ENCODE measurements at places on chromosomes 7 and 10. TPM values are rescaled to one million over a fixed set of nuclear protein-coding genes. Genes with fewer than 3 reads are reported as not detected.

The COL1A2 gene
- 227 TPM for total RNA-seq

The OR13A1 gene
- not detected for total RNA-seq

The ASZ1 gene
- not detected for total RNA-seq

The SPDYE2 gene
- total RNA-seq: not detected

The TASOR2 gene
- total RNA-seq: 66.3 TPM

The BLNK gene
- total RNA-seq: 0.86 TPM

The ORAI2 gene
- 16.0 TPM for total RNA-seq

The ATXN7L1 gene
- 8.2 TPM for total RNA-seq

The SPOCK2 gene
- total RNA-seq: 12.1 TPM

The FAM25G gene
- total RNA-seq: not detected

The NFE2L3 gene
- 2.6 TPM for total RNA-seq

The DPP6 gene
- total RNA-seq: 28.8 TPM

The ITGA8 gene
- 53.3 TPM for total RNA-seq

The PMPCB gene
- 48.9 TPM for total RNA-seq

DNA sequence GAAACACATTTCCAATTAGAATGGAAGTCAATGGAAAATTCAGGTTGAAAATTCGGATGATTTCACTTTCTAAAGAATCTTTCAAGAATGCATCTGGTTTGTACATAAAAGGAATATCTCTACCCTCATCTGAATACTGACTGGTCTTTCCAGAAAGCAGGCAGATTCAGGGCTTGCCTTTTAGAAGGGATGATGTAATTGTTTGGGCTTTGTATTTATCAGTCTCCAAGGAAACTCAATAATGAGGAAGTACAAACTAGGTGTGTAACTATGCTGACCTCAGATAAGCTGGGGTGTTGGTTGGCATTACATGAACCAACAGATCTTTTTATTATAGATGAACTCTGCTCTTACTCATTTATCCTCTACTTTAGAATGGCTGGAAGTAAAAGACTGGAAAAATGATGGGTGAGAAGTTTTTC lies 24.1 kb downstream of the PDLIM1 start:
- no peak for DNase-seq

DNA sequence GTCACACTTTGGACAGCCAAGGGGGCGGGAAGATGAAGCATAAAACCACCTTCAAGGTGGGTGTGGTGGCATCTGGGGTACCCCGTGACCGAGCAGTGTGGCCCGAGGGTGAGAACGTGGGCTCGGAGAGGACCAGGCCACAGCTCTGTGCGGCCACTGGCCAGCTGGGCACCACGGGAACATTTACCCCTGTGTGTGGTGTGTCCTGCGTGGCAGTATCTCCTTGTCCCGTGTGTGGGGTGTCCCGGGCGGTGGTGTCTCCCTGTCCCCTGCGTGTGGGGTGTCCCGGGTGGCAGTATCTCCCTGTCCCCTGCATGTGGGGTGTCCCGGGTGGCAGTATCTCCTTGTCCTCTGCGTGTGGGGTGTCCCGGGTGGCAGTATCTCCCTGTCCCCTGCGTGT lies 570.3 kb downstream of the DNAJB6 start:
- no peak for DNase-seq

- DNase-seq: no peak
Observed at GRCh38 chr10:60185421-60185820, 204.3 kb downstream of the ANK3 start.

GRCh38 chr7:28473571-28474281 lies 61.4 kb downstream of the CREB5 start:
- no peak for DNase-seq

- DNase-seq: no peak
Observed at GRCh38 chr10:7634142-7634894, 32.4 kb downstream of the ITIH5 start.

GRCh38 chr10:131081376-131081775 lies 230.1 kb downstream of the TCERG1L start:
- no peak for DNase-seq

GRCh38 chr7:136900005-136900404 lies 31.6 kb downstream of the CHRM2 start:
- no peak for DNase-seq

- DNase-seq: no peak
Observed at GRCh38 chr10:13526948-13527863, 1.6 kb downstream of the BEND7 start.

- DNase-seq: no peak
Observed at GRCh38 chr7:9671979-9672917, 1238.8 kb downstream of the NXPH1 start.

DNA sequence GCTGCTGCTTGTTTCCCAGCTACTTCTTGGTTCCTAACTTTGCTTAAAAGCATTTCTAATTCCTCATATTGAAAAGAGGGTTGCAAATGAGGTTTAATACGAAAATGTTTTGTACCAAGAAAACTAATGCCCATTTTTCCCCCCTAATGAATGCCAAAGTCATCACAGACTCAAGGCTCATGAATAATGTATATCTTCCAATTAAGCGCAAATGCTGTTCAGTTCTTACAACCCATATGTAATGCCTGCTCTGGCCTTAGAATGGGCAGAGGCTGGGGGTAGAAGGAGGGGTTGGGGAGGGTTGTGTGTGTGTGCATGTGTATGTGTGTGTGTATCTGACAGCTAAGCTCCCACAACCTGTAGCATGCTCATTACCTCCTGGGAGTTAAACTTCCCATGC lies 901.7 kb downstream of the KCNMA1 start:
- DNase-seq: no peak

GRCh38 chr7:1473864-1474512 lies 14.7 kb upstream of the MICALL2 start:
- peak; percentile 96 for DNase-seq

DNA sequence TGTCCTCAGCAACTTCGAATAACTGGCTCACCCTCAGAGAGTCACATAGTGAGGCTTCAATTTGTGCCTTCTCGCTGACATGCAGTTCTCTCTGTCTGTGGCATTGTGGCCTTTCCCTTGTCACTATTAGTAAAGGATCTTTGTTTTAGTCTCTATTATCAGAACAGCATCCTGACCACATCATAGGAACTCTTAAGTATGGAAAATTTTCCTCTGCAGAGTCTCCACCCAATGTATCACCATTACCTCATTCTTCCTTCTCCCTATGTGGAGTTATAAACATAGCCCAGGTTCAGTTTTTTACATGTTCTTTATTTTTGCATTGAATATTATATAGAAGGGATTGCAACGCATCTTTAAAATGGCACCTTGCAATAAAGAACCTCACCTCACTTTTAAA lies 112.9 kb downstream of the FAM107B start:
- no peak for DNase-seq

DNA sequence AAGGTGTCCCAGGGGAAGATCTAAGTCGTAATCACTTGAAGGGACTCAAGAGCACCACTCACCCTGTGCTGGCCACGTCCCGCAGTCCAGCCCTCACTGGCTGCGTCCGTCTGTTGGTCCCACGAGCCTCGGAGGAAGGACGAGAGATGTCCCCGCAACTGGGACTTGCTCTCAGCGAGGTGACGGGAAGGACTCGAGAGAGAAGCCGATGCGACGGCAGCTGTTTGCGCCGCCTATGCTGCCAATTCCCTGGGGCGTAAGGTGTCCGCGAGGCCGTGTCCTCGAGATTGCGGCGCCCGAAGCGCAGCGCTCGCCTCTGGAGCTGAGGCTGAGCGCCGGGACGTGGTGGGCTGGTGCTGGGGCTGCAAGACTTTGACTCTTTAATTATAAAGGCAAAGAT lies 100.6 kb upstream of the SEMA3E start:
- DNase-seq: no peak

- no peak for DNase-seq
Observed at GRCh38 chr7:156820445-156821063, 72.4 kb downstream of the LMBR1 start.

DNA sequence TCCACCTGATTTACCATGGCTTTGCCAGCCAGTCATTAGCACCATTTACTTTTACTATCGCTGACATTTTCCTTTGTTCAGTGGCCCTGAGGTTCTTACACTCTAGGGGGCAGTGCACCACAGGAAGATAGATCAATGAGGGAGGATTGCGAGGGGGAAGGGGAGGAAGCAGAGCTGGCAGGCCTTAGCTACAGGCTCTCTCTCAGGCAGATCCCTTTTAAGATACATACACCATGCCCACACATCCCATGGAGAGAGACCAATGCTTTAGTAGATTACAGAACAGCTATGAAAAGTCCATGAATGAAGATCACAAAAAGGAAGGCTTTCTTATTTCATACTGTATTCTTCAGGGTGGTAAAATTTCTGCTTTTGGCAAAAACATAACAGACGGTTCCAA lies 47.4 kb downstream of the DENND11 start:
- no peak for DNase-seq

- no peak for DNase-seq
Observed at GRCh38 chr7:1843271-1843861, 173.3 kb downstream of the ELFN1 start.

- DNase-seq: no peak
Observed at GRCh38 chr7:84939888-84940287, 247.0 kb downstream of the SEMA3D start.

DNA sequence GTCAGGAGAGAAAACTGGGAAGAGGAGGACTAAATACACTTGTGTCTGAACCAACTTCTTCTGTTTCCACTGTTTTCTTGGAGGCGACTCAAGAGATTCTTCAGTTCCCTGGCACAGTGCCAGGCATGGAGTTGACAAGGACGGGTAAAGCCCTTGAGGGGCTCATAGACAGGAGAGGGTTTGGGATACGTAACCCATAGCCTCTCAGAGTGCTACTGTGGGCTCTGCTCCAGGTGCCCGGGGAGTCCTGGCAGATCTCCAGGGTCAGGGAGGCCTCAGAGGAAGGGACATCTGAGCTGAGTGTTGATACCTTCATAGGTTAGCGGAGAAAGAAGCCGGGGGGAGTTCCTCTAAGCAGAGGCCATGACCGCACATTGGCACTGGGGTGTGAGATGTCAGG lies 42.0 kb downstream of the GALNT17 start:
- no peak for DNase-seq

- DNase-seq: no peak
Observed at GRCh38 chr10:96271016-96271815, at the start of gene BLNK. Gene BLNK (minus strand): TSS chr10:96271569. CDS start chr10:96271398, 171 bp downstream.

DNA sequence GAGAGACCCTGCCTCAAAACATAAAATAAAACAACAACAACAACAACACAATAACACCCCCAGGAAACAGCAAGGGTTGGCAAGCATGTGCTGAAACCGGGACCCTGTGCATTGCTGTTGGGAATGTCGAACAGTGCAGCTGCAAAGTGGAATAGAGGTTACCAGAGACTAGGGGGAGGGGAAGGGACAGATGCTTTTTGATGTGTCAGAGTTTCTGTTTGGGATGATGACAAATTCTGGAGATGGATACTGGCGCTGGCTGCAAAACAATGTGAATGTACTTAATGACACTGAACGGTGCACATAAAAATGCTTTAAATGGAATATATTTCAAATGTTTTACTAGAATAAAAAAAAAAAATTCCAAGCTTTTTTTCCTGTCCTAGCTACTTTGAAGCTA lies 241.8 kb downstream of the TEX36 start:
- DNase-seq: peak; percentile 70

DNA sequence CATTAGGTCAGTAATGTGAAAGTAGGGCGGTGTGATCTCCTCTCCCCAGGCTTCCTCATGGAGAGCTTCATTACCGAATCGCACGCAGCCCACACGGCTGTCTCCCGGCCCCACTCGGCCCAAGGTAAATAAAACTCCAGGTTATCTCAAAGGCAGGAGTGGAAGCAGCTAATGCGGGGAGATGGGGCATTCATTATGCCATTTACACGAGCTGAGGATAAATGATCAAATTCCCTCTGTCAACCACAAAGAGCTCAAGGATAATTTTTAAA lies 93.5 kb downstream of the ADARB2 start:
- no peak for DNase-seq

DNA sequence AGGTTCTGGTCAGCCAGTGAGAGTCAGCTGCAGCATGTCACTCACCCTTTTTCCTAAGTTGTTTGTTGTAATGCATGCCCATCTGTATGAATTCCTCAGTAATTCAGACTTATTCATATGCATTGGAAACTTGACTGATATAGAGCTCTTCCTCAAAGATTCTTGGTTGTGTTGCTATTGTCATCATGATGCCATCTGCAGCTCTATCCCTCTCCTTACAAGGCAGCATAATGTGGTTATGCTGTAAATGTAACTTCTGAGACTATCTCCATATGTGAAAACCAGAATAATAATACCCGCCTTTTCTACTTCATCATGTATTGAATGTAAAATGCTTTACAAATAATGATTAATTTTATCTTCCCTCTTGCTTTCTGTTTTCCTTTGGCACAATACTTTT lies 252.6 kb upstream of the MTPN start:
- no peak for DNase-seq

- no peak for DNase-seq
Observed at GRCh38 chr7:90709501-90710465, 113.7 kb downstream of the CDK14 start.

DNA sequence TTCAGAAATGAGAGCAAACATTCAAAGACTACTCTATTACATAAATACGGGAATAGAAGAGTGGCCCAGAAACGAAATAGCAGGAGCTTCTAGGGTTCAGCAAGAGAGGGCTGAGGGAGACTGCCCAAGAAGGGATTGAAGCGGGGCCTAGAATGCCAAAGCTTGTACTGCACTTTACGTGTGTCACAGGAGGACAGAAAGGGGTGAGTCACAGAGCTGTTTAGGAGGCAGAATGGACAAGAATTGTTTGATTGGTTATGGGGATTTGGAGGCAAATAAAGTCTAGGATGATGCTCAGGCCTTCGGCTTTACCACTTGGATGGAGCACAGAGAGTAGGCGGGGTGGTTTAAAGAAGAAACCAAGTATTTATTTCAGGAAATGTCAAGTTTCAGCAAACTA lies 11.3 kb upstream of the FXYD4 start:
- DNase-seq: no peak

- DNase-seq: no peak
Observed at GRCh38 chr7:140415361-140415760, 11.5 kb downstream of the RAB19 start.

DNA sequence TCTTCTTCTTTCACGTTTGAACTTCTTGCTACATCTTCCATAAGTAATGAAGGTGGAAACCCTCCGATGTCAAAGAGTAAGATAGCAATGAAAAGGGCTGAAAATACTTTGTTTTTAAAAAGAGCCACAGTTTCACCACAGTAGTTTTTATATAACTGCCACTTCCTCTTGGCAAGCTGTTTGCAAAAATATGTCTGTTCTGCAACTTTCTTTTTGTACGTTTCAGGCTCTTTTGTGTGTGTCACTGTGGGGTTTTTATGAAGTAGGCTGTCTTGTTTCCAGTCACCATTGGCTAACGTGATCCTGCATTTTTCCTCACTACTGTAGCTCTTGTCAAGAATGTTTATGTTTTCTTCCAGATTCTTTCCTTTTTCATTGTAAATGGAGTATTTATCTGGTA lies 55.6 kb downstream of the SLC16A9 start:
- no peak for DNase-seq

GRCh38 chr10:109958059-109958458 lies 34.7 kb upstream of the XPNPEP1 start:
- no peak for DNase-seq

- DNase-seq: no peak
Observed at GRCh38 chr7:132825932-132826835, 249.9 kb upstream of the PLXNA4 start.

- DNase-seq: no peak
Observed at GRCh38 chr10:14612873-14613587, 161.7 kb downstream of the FAM107B start.

All from esophagus muscularis mucosa (tissue), 4 donors.